ENCODE measurements at places on chromosomes 2 and 18.

- no peak for DNase-seq
Measured at GRCh38 chr2:120571015-120571728, 164.5 kb upstream of the GLI2 start.

DNA sequence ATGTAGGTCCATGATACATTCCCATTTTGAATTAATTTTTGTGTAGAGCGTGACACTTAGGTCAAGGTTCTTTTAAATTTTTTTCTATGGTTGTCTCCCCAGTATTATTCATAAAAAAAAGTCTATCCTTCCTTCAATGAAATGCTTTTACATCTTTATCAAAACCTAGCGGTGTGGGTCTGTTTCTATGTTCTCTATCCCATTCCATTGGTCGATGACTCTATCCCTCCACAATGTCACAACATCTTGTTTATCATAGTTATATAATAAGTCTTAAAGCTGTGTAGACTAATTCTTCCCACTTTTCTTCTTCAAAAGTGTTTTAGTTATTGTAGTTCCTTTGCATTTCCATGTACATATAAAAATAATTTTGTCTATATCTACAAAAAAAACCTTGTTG is 47.2 kb upstream of the GPR17 start:
- no peak for DNase-seq

- no peak for DNase-seq
Measured at GRCh38 chr2:43233218-43234212, 7.1 kb upstream of the ZFP36L2 start.

DNA sequence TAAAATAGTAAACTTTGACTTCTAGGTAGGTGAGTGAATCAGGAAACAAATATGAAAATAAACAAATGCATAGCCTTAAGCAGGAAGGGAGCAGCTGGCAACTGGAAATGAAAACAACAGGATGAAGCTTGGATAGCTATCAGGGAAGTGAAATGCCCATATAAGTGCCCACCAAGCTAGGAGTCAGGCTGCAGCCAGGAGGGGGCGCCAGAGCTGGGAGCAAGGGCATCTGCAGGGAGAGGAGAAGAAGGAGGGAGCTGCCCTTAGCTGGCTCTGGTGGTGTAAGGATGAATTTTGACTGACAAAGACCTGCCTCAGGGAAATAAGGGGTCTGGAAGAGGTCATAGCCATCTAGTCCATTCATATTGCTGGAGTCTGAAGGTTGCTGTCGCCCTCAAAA is 298.3 kb downstream of the TDRD15 start:
- no peak for DNase-seq

DNA sequence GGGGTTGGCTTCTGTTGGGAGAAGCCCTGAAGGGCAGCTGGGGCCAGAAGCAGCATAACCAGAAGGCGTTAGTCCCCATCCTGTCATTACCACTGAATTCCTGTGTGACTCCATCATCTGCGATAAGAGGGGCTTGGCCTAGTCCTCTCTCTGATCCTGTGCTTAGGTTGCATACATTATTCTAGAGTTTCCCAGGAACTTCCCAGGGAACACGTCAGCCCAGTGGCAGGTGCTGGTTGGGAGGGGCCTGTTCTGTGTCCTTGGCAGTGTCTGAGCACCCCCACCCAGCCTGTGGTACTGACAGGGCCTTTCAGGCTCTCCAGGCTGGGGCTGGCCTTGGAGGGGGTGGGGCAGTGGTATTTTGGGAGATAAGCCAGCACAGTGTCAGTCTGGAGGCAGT is 4.5 kb upstream of the TOGARAM2 start:
- no peak for DNase-seq

GRCh38 chr2:223324402-223324801 is 272.4 kb downstream of the KCNE4 start:
- DNase-seq: no peak

DNA sequence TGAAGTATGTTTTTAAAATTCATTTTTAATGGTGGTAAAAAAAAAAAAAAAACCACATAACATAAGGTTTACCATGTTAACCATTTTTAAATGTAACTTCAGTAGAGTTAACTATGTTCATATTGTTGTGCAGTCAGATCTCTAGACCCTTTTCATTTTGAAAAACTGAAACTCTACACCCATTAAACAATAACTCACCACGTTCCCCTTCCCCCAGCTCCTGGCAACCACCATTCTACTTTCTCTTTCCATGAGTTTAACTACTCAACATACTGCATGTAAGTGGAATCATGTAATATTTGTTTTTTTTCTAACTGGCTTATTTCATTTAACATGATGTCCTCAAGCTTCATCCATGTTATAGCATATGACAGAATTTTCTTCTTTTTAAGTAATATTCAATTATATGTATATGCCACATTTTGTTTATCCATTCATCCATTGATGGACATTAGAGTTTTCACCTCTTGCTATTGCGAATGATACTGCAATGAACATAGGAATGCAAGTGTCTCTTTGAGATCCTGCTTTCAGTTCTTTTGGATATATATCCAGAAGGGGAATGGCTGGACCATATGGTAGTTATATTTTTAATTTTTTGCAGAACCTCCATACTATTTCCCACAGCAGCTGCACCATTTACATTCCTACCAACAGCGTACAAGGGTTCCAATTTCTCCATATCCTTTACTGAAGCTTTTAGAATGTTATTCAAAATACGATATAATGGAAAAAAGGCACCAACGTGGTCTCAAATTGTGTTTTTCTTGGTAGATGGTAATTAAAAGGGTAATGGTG is 91.0 kb downstream of the SPTBN1 start:
- no peak for DNase-seq

DNA sequence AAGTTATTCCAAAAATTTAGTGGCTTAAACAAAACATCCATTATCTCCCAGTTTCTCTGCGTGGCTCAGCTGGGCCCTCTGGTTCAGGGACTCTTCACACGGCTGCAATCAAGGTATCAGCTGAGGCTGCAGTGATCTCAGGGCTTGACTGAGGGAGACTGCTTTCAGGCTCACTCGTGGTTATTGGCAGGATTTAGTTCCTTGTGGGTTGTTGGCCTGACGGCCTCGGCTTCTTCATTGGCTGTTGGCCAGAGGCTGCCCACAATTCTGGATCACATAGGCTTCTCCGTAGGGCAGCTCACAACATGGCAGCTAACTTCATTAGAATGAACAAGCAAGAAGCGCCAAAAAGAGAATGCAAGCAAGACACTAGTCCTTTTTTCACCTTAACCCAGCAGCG is 90.1 kb downstream of the ABI2 start:
- DNase-seq: no peak

DNA sequence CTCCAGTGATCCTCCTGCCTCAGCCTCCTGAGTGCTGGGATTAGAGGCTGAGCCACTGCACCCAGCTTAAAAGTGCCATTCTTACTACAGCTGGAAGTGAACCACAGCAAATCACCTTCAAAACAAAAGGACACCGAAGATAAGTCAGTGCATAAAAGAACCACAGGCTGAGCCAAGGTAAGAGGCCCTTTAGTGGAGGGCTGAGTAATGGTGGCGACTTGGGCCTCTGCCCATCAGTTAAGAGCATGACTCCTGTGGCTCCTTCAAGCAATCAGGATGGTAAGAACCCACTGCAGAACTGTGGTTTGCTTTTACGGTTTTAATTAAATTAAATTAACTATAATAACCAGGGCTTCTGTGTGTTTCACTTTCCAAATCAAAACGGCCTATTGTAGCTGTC is 75.1 kb downstream of the CTAGE1 start:
- no peak for DNase-seq

GRCh38 chr18:58310517-58310916 is 266.5 kb downstream of the NEDD4L start:
- DNase-seq: no peak

DNA sequence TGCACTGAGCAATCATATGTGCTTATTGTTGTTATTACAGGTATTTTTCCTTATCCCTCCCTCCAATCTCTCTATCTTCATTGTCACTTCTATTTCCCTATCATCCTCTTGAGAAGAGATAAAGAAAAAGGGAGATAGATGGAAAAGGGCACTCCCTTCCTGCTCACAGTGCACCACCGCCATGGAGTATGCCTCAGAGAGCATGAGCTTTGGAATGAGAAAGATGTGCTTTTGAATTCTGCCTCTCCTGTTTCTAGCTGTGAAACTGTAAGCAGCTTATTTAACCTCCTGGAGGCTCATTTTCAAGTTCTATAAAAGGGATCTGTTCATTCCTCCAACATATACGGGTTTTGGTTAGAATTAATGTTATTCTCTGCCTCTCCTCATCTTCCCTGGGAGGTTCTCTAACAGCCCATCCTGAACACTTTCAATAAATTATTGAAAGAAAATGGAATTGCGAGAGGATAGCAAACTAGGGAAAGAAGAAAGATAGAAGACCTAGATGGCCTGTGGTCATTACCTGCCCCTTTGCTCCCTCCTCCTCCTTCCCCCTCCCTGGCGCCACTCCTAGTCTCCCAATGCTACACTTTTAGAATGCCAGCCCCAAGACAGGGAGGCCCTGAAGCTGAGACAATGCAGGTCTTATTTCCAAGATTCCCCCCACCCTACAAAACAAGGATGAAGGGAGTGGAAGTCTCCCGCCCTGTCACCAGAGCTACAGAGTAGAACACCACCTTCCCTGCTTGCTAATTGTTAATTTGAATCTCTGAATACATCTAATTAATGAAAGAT is 37.8 kb downstream of the FIGN start:
- DNase-seq: no peak

DNA sequence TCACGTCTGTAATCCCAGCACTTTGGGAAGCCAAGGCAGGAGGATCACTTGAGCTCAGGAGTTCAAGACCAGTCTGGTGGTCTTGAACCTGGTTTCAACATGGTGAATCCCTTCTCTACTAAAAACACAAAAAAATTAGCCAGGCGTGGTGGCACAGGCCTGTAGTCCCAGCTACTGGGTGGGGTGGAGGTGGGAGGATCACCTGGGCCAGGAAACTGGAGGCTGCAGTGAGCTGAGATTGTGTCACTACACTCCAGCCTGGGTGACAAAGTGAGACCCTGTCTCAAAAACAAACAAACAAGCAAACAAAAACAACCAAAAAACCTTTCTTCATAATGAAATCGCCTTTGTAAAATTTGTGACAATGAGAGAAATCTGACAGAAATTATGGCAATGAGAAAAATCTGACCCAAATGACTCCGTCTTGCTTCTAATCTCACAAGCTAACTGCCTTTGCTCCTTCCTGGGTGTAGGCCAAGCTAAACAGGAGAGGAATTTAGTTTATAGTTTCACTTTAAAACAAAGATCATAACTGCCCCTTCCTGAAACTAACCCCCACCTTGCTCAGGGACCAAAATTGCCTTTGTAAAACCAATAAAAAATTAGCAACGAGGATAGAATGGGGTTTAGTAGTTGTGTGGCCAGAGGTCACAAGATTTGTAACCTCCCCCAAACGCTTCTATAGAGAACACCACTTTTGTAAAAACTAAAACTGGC is 60.7 kb upstream of the KIF5C start:
- DNase-seq: no peak

DNA sequence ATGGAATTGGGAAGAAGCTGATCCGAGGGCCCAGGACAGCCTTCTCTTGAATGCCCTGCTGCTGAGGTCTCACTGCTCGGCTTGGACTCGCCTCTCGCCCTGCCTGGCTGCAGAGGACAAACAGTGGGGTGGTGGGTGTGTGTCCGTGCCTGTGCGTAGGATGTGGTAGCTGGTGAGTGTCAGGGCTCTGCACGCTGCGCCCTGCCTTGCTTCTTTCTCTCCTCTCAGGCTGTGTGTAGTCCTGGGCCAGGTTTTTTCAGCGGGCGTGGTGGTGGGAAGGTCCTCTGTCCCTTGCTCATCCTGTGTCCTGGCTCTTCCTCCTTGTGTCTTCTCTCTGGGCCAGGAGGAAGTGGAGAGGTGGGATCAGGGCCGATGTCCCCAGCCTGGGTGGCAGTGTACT is 44.8 kb downstream of the RRM2 start:
- DNase-seq: no peak

DNA sequence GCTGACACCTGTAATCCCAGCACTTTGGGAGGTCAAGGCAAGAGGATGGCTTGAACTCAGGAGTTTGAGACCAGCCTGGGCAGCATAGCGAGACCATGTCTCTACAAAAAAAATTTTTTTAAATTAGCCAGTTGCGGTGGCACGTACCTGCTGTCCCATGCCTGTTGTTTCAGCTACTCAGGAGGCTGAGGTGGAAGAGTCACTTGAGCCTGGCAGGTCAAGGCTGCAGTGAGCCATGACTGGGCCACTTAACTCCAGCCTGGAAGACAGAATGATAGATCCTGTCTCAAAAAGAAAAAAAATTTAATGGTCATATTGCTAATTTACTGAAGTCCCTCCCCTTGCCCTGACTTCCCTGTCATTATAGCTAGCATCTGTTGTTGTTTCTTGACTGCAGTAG is 112.6 kb downstream of the ARHGAP28 start:
- DNase-seq: no peak

DNA sequence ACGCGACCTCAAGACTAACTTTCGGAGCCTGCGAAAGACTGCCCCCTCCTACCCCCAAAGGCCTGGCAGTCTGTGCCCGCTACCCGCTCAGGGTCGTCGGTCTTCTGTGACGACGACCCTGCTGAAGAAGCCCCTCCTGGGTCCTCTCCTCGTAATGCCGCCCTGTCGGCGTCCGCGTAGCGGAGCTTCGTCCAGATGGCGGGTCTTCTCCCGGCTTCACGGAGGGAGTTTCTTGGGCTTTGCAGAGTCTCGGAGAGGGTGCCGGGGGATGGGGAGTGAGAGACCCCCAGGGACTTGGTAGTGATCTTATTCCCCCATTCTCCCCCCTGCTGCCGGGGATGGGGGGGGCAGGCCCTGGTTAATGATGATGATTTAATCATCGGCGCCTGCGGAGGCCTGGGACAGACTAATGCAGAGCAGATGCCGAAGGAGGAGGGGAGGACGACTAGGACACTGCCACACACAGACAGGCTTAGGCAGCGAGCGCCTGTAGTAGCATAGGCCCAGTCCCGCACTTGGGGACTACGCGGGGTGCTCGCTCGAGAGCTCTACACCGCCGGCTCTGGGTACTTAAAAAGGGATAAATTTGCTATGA is 528 bp upstream of the PCGF1 start:
- DNase-seq: no peak

GRCh38 chr2:213057977-213058376 is 93.4 kb downstream of the IKZF2 start:
- DNase-seq: no peak

DNA sequence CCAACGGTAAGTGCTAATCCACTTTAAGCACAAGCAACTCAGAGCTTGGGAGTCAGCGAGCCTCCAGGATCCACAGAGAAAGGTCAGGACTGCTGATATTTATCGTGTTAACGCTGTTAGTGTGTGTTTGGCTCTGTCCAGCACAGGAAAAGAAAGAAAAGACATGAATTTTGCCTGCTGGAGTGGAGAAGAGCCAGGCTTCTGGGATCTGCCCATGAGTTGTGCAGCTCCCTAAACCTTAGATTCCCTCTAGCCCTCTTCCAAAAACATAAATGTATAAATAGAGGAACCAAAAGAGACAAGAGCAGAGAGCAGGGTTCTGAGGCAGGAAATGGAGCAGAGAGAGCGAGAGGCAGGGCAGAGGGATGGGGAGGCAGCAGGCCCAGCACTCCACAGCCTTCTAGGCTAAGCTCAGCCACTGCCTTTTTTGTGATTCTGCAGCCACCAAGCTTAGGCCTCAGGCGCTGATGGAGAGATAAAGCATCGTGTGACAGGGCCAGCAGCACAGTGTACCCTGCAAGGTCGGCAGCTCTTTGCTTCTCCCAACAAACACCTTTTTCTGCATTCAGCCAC is 14.5 kb upstream of the MAT2A start:
- no peak for DNase-seq
